ENCODE measurements at places on chromosomes 6 and 20.

DNA sequence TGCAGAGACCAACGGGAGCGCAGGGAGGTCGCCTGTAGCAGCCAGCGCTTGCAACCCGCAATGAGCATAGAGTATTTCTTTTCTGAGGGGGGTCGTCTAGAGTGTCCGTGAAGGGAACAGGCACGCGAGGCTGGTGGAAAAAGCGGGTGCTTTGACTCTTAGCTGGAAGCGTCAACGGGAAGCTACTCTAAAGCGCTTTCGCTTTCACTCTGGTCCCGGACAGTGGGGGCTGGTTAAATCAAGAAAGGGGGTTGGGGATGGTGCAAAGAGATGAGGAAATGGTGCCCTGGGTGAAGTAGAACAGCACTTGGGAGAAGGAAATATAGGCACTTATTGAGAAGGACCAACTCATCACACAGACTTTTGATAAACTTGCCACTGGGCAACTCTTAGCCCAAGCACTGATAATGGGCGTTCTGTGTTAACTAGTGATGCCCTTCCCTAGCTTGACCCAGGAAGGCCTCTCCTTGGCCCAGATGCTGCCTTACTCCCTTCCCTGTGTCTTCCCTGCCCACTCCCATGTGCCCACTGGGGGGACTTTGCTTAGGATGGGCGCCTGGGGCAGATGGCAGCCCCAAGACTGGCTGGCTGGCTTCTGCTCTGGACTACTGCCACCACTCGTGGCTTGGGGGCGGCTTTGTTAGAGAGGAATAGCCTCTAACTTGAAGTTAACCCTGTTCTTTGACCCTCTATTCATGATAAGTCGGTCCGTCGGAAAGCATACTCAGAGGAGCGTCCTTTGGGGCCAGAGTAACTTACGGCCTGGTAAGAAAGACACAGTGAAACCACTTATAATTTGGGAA is 585 bp downstream of the PSMB9 start:
- no peak for DNase-seq

- no peak for DNase-seq
These were observed 61.2 kb upstream of the TRAF3IP2 start for GRCh38 chr6:111666847-111667246.

DNA sequence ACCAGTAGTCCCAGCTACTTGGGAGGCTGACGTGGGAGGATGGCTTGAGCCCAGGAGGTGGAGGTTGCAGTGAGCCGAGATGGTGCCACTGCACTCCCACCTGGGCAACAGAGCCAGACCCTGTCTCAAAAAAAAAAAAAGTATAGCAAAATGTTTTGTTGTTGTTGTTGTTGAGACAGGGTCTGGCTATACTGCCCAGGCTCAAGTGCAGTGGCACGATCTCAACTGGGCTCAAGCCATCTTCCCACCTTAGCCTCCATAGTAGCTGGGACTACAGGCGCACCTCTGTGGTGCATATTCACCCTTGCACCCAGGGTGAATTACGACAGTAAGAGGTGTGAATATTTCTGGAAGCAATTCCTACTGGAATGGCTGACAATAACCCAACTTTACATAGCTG is 11.4 kb upstream of the UBR2 start:
- DNase-seq: no peak

GRCh38 chr6:166201878-166202277 is 34.2 kb upstream of the TBXT start:
- DNase-seq: no peak
